ENCODE measurements at places on chromosomes 4 and X. TPM values are rescaled to one million over a fixed set of nuclear protein-coding genes. Genes with fewer than 3 reads are reported as not detected.

DNA sequence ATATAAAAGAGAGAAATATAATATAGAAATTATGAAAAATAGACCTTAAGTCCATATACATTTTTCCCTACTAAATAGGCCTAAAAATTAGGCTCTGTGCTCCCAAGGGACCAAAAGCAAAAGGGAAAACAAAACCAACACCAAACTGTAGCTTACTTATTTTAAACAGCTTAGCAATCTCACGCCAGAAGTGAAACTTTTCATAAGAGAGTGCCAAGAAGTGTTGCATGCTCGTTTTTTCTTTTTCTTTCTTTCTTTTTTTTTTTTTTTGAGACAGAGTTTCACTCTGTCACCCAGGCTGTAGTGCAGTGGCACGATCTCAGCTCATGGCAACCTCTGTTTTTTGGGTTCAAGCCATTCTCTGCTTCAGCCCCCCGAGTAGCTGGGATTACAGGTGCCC lies 250.4 kb downstream of the TMA16 start:
- no peak for DNase-seq

GRCh38 chr4:82809619-82810018 lies 11.0 kb upstream of the SCD5 start:
- no peak for DNase-seq

GRCh38 chrX:45422216-45422925 lies 221.7 kb upstream of the DIPK2B start:
- DNase-seq = no peak

- DNase-seq = no peak
These were observed 589 bp upstream of the NEUROG2 start for GRCh38 chr4:112516471-112517066.

GRCh38 chrX:106649523-106650428 lies 38.0 kb downstream of the RADX start:
- DNase-seq = no peak

- DNase-seq = peak; percentile 6
These were observed 11.4 kb downstream of the RNF175 start for GRCh38 chr4:153748378-153748777.

DNA sequence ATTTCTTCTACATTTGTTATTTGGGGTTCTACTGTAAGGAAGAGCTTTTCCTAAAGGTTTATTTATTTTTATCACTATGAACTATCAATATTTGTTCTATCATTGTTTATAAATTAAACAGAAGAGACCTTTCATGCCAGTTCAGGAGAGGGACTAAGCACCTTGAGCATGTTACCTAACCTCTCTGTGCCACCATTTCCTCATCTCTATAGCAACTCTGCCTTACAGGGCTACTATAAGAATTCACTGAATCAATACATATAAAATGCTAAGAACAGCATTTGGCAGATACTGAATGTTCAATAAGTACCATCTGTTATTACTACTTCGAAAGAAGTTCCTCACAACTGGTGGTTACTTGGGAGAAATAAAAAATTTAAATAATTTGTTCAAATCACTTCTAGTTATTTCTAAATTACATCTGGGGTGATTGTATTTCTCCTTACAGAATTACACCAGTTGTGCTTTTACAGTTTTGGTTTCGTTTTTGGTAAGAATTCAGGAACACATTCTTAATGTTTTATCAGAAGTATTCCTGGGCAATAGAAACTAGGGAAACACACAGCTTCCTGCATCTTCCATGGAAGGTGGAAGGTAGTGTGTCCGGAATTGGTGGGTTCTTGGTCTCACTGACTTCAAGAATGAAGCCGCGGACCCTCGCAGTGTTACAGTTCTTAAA lies 32.9 kb downstream of the EREG start:
- no peak for DNase-seq

DNA sequence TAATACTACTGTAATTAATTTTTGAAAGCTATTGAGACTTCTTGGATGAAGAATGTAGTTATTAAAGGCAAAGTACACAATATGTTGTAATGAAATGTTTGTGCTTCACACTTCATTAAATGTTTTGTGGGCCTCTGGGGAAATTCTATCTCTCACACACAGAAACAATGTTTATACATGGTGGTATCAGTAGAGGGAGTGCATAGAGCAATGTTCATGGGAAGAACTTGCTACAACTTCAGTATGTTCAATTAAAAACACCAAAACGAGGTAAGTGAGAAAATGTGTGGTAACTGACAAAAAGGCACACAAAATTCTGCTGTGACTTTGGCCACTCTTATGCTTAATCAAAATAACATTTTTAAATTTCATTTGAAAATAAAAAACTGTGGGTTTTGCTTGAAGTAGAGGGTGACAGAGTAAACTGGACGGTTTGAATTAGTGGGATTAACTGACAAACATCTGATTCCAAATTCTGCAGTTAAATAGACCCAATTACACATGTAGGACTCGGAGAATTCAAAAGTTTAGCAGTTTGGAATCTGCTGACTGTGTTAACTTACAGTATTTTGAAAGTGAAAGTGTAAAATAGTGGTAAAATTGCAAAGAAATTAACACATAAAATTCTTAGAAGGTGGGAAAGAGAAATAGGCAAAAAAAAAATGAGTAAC lies 111.4 kb upstream of the TTC29 start:
- no peak for DNase-seq

GRCh38 chr4:150619042-150619441 lies 37.1 kb downstream of the MAB21L2 start:
- DNase-seq = no peak

DNA sequence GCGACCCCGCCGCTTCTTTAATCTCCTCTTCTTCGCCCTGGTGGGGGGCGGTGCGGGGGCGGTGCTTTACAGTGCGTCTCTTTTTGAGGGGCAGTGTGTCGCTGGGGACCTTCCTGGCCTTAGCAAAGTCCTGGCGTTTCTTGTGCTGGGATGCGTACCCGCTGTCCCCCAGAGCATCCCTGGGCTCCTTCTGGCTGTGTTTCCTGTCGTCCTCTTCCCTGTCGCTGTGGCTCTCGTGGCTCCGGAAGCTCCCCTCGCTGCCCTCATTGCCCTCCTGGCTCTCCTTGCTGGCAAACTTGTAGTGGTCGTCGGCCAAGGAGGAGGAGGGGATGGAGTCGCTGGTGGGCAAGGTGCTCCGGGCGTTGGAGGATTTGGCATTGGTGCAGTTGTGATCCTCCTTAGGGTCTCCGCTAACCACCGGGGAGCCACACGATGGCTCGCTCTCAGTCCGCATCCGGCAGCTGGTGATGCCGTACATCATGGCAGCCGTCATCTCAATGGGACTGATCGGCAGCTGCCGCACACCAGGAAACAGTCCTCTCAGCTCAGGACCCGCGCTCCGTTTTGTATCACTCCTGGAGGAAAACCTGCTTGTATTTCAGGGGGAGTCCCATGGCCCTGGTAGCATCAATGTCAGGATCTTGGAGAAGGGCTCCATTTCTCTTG lies 30.4 kb upstream of the TMSB15A start:
- no peak for DNase-seq

DNA sequence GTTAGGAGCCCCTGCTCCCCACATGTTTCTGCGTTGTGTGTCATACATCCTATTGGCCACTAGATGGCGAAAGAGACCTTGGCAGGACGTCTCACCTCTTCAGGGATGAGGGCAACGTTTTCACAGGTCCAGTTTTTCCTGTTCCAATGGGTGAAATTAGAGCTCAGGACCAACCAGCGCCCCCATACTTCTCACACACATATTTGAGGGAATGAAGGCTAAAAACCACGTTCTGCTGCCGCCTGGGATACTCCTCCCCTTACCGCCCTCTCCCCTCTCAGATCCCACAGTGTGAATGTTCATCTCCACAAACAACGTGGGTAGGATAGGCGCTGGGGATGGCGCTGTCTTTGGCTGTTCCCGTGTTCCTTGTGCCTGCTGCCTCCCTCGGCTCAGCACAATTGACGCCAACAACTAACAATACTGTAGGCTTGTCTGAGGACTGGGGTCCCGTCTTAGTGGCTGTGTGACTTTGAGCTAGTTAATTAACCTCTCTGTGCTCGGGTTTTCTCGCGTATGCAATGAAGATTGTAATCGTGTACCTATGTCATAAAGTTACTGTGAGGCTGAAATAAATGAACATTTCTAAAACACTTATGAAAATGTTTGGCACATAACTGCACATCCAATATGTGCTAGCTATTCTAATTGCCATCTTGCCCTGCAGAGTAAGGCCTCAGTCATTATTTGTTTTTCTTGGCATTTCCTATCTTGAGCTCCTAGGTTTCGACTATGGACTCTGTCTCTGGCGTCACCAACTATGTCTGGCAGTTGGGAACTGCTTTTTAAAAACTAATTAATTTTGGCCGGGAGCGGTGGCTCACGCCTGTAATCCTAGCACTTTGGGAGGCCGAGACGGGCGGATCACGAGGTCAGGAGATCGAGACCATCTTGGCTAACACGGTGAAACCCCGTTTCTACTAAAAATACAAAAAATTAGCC lies 181.3 kb upstream of the STK26 start:
- DNase-seq = no peak

DNA sequence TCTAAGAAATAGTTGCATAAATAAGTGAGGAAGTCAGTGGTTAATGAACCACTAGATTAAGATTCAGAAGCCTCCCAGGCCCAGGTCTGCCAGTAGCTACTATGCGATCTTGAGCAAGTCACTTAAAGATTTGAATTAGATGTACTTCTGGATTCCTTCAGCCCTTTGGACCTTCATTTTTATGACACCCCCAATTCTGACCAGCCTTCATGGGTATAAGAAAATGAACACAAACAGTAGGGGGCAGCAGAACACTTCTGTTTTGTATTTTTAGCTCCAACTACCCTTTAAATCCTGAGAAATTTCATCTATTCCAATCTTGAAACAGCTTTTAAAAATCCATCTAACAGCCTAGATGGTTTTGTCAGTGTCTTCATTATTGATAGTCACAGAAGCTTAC lies 19.0 kb downstream of the TMEM47 start:
- no peak for DNase-seq

GRCh38 chr4:60002603-60003337 lies 1197.4 kb upstream of the ADGRL3 start:
- DNase-seq = no peak

DNA sequence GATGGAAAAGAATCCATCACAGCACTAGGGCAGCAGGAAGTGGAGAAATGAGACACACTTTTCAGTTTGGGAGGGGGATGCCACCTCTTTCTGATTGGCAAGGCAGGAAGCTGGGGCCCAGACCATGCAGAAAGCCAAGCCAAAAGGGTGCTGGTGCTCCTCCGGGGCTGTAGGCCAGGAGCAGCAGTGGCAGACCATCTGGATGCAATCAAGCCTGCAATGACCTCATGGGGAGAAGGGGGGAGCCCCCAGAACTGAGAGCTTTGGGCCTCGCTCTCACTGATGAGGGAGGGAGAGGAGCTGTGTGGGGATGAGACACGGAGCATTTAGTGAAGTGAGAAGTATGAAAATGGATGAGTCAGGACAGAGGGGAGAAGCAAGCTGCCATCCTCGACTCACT lies 141.3 kb upstream of the NALF2 start:
- DNase-seq = no peak

DNA sequence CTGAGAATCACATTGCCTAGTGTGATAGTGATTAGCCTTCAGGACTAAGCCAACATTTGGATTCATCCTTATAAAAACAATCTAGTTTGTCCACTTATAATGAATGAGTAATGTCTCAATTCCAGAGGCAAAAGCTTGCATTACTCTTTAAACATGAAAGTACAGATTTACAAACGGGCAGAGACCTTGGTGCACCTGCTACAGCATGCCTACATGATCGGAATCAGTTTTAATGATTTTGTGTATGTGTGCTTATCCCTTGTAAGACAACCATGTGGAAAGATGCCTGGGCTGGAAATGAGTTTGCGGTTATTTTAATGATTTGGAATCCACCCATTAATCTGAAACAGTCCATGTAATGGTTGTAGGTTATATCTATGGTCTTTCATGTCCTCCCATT lies 572.7 kb downstream of the KLHL13 start:
- no peak for DNase-seq

- DNase-seq = no peak
These were observed 69.6 kb upstream of the BCOR start for GRCh38 chrX:40167233-40167849.

- no peak for DNase-seq
These were observed 53.7 kb upstream of the IRF2 start for GRCh38 chr4:184528051-184528450.

DNA sequence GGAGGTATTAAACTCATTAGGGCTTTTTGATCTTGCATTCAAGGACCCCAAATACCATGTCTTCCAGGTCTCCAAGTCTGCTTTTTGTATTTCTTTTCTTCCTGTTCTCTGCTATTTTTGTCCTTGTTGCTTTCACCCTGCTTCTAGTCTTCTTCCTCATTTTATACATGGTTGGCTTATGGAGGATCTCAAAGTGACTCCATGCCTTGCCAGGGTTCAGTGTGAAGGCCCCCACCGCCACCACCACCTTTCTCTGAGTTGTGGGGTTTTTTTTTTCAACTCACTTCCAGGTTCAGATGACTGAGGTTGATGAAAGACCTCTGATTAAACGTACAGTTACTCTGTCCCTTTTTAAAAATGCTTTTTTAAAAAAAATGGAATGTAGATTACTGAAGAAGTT lies 96.3 kb downstream of the MAML3 start:
- DNase-seq = no peak

The CWH43 gene
- total RNA-seq = not detected

The SYN1 gene
- 17.5 TPM for total RNA-seq

The F9 gene
- not detected for total RNA-seq

The CPZ gene
- total RNA-seq = 3.9 TPM

The CFAP299 gene
- 1.1 TPM for total RNA-seq

The ARMCX6 gene
- total RNA-seq = 19.7 TPM

The IL2 gene
- total RNA-seq = not detected

The FANCB gene
- total RNA-seq = 14.2 TPM

The NAA11 gene
- total RNA-seq = not detected

The SSX2 gene
- total RNA-seq = not detected

Measured in occipital lobe (tissue), 3 donors.